ENCODE measurements at places on chromosomes 4 and X.

GRCh38 chr4:138961129-138961528 is 54.5 kb upstream of the NOCT start:
- DNase-seq = no peak

GRCh38 chrX:14775416-14775815 is 97.5 kb downstream of the FANCB start:
- DNase-seq = no peak

GRCh38 chr4:76745240-76745639 is 152.7 kb downstream of the SOWAHB start:
- no peak for DNase-seq

DNA sequence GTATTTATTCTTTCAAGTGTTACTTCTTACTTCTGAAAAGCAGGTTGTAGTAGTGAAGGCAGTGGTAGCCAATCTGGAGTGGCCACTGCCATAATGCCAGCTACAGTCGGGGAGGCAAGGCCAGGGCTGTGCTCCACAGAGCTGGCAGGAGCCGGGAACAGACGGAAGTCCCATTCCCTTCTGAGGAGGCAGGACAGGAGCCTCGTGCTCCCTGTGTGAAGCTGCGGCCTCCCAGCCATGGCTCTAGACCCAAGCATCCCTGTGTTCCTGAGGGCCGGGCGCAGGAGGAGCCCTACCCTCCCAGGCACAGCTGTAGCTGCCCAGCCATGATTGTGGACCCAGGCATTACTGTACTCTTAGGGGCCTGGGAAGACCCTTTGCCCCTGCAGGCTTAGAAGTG is 461.8 kb downstream of the ADGRL3 start:
- DNase-seq = no peak

DNA sequence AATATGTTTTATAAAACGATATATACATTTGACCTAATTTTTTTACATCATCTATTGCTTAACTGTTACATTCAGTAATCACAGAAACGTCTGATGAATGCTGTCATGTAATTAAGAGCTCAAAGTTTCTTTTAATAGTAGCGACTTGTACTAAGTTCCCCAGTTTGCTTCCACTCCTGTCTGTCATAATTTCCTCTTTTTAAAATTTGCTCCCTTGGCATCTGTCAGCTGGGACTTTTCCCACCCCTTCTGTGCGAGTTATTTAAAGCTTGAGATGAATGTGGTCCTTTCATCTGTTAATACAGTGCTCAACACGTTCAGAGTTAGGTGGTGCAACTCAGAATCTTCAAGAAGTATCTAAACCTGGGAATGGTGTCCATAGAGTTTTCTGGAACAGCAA is 1.2 kb downstream of the RAP1GDS1 start:
- DNase-seq = no peak

GRCh38 chr4:141580523-141580922 is 55.9 kb upstream of the IL15 start:
- DNase-seq = no peak

DNA sequence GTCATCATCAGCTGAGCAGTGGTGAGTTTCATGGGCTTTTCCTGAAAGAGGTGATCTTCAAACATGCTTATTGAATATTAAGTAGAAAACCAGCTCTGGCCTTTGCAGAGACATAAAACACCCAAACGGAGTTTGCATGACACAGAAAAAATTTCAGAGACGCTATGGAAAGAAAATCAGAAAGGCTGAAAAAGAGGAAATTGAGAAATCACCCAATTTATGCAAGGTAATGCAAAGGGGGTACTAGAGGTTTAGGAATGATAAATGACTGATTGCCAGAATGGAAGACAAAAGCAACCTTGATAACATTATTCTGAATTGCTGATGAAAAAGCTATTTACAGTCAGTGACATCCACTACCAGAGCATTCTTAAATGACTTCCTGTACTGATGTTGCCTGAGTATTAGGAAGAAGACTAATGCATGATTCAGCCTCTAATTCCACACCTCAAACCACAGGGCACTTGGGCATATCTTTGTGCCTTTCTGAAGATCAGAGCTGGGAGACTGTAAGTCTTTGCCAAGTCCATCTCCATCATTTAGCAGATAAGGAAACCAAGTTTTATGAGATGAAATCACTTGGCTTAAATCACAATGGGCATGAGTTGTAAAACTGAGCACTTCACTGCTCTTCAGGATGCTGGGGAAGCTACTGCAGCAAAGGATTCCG is 565.7 kb downstream of the PPARGC1A start:
- DNase-seq = peak; percentile 72

- no peak for DNase-seq
Observed at GRCh38 chr4:112970903-112971302, 78.5 kb upstream of the ANK2 start.

GRCh38 chr4:173478201-173478912 is 51.7 kb downstream of the HAND2 start:
- no peak for DNase-seq

- no peak for DNase-seq
Observed at GRCh38 chr4:76610751-76611547, 175.9 kb downstream of the SHROOM3 start.

DNA sequence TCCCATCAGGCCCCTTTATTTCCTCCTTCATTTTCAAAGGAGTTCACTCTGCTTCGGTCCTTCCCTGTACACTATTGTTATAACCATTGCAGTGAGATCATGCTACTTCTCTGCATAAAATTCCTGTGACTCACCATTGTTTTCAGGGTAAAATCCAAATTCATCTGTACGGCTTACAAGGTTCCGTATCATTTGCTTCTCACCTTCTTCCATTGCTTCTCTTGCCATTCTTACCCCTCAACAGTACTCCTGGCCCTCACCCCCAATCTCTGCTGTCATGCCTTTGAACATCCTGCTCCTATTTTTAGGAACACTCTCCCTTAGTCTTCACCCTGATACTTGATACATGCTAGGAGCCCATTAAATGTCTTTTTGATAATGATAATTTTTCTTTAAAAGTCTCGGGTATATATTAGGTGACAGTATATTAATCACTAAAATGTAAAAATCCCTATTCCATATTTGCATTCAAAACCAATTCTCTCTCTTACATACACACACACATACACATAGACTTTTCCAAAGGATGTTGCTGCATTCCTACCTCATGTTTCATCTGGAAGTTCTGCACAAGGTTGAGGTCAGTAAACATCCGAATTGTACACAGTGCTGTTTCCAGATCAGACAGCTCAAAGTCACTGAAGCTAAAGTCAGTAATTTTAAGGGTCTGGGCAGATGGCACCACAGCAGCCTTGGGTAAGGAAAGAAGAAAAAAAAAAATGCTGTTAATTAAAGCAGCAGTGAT is 103.4 kb downstream of the PDE5A start:
- peak; percentile 47 for DNase-seq

DNA sequence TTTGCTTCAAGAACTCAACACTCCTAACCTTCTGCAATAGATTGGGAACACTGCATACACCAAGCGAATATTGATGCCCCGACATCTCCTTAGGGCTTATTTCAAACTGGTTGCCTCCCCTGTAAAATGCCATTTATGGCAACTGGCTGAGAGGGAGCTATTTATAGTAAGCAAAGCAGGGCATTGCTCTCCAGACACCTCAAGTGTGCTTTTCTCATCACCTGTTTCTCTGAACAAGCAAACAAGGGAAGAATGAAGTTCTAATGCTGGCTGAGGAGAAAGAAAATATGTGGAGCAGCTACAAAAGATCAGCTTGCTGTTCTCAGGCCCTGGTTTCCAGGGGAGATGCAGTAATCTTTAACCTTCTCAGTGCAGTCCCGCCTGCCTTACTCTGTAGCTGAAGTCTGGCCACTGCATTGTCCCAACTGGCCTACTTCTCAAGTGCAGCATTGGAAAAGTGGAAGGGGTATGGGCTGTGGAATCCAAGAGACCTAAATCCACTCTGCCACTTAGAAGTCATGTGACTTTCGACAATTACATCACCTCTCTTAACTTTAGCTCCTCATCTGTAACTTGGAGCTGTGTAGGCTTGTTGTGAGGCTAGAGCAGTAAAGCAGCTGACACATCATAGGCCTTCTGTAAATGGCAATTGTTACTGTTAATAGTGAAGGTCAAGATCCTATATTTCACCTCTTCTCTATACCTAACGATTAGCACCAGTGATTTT is 47.9 kb upstream of the FGF13 start:
- no peak for DNase-seq

GRCh38 chr4:186586205-186586604 is 30.8 kb upstream of the MTNR1A start:
- no peak for DNase-seq

DNA sequence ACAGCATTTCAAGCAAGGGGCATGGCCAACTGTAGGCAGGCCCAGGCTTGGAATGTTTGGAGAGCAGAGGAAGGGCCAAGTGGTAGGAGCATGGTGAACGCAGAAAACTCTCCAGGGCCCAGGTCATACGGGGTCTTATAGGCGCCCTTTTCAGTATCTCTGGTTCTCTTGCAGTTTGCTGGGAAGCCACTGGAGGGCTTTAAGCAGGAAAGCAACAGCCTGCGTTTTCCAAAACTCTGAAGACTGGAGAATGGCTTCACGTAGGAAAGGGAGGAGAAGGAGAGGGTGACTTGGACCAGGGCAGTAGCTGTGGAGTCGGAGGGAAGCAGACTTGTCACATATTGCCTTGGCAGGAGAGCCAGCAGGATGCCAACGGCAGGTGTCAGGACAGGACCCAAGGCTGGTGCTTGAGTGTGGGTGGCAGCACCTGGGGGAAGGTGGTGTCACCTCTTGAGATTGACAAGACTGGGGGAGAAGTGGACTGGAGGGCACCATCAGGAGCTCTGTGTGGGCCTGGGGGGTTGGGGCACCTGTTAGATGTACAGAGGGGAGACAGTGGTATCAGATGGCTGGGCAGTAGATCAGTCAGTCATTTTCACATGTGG is 21.9 kb downstream of the TKTL1 start:
- DNase-seq = no peak

- DNase-seq = no peak
Observed at GRCh38 chrX:124028182-124028581, 66.7 kb downstream of the STAG2 start.

DNA sequence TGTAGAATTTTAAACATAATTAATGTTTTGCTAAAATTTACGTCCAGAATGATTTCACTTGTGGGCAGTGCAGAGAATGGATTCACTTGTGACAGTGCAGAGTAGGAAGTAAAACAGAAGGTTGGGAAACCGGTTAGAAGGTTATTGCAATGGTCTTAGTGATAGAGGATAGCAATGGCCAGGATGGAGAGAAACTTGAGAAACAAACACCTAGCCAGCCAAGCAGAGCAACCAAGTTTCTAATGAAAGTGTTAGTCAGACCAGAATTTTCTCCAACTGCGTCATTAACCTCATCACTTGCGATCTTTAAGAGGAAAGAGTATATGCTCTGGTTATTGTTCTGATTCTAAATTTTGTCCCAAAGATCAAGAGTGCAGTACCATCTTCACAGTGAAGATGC is 50.0 kb upstream of the TBC1D9 start:
- DNase-seq = no peak

DNA sequence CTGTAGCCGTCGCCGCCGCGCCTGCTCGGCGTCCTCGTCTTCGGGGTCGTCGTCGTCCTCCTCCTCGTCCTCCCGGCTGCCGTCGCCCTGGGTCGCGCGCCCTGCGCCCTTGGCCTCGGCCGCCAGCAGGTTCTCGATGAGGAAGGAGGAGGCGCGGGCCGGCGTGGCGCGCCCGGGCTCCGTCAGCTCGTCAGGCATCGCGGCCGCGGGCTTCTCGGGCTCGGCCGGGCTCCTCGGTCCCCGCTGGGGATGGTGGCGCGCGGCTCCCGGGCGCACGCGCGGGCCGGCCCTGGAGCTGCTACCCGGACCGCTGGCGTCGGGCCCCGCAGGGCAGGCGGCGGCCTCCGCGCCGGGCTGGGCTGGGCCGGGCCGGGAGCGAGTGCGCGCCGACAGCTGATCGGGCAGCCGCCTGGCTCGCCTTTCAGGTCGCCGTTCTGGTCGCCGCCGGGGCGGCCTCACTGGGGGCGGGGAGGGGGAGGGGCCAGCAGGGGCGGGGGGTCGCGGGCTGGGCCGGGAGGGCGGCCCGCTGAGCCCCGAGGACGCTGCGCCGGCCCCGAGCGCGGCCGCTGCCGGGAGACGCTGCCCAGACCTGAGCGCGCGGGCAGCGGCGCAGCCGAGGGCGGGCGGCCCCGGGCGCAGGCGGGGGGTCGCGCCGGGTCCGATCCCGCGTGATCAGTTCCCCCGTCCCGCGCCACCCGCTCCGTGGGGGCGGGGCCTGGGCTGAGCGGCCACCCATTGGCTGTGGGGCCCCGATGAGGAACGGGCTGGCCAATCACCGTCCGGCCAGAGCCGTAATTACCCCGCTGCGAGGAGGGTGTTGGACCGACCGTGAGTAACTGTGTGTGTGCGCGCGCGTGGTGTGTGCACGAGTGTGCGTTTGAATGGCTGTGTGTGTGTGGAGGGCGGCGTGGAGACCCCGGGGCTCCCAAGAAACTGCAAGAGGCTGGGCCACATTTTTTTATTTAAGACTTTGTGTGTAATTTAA is at the start of gene HMX1:
Gene HMX1 (minus strand): TSS at position 423 of the 985 bp plus-strand sequence. CDS start 225 bp downstream, at position 198.
- DNase-seq = no peak

DNA sequence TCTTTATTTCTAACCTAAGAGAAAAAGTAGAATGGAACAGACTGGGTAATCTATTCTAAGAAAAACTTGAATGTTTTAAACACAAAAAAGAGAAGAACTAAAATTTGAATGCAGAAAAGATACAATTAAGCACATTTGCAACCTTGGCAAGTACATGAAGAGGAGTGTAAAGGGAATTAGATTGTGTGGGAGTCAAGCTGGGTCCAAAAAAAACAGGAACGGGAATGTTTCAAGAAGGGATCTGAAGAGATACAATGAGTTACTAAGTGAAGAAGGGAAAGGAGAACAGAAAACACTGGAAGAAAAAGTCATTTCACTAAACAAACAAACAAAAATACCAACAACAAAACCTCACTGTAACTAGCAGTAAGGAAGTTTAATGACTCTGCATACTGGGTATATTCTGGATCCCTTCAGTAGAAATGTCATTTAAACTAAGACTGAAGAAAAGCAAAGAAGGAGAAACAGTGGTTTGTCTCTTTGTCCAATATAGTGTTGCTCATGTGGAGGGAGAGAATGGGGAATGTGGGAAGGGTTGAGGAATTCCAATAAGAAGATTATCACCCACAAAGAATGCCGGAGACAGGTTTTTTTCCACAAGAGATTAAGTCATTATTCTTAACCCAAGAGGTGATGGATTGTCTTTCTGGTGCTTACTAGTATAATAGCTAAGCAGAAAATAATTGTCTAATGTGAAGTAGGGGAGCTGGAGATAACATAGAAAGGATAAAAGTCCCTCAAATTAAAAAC is 50.4 kb upstream of the PTPN13 start:
- DNase-seq = peak; percentile 18

- DNase-seq = no peak
Observed at GRCh38 chr4:147085781-147086180, 140.1 kb upstream of the TTC29 start.

DNA sequence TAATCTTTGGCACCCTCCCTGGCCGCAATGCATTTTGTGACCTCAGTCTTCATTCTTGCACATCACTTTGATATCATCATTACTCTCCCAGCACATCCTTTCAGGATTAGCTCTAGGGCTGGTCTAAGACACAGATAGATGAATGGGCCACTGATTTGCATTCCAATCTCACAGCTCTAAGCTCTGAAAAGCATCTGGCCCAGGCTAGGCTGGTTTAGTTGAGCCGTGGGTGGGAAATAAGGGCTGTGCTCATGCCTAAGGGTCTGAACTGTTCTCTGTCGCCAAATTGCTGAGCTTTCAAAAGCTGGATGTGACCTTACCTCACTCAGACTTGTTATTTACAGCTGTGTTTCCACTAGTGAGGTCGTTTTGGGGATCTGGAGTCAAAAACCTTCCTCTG is 30.0 kb upstream of the SLC9A7 start:
- no peak for DNase-seq

Measured in kidney epithelial cell (primary cell).